ENCODE measurements at places on chromosomes 7 and 10.

- H3K27ac ChIP-seq: no peak overlapping the region
- H3K4me1 ChIP-seq: peaks cover 2% of the 10 kb centered on the region
- peak; percentile 44 for DNase-seq
- H3K27me3 ChIP-seq: peaks cover 30% of the 10 kb centered on the region
Observed at GRCh38 chr7:76262683-76263402, 39.6 kb upstream of the HSPB1 start.

DNA sequence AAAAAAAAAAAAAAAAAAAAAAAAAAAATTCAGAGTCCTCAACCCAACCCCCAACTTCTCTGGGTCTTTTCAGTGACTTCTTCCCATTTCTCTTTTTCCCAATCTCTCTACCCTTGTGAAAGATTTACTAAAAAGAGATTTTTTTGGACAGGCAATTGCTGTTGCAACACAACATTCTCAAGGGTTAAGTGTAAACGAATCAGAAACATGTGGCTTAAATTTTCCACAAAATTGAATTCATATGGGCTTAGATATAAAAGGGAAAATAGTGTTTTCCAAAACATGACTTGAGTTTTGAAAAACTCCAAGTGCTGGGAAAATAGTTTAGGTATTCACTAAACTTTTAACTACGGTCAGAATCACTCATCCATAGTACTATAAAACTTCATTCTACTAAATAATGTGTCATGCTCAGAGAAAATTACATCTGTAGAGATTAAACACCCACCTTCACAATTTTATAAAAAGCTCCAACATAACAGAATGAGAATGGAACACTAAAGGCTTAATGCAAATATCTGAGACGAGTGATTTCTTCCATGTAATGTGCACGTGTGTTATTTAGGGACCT lies 643.1 kb downstream of the PARD3 start:
- H3K4me1 ChIP-seq: peaks cover 12% of the 10 kb centered on the region
- H3K27ac ChIP-seq: no peak overlapping the region
- H3K27me3 ChIP-seq: no peaks in the 10 kb centered on the region
- no peak for DNase-seq

DNA sequence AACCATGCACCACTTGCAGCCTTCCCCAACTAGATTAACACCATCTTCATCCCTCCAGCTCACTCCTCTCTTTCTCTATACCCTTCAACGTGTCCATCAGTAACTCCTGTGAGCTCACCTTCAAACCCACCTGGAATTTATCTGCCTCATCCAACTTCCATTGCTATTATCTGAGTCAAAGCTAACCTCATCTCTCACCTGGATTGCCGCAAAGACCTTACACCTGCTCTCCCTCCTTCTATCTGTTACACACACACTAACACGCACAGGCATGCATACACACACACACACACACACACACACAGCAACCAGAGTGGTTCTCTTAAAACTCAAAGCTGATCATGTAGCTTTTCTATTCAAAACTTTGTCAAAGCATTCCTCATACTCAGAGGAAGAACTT lies 3.8 kb upstream of the TFEC start:
- no peaks in the 10 kb centered on the region for H3K36me3 ChIP-seq
- H3K27ac ChIP-seq: no peak overlapping the region
- DNase-seq: no peak
- no peak overlapping the region for H3K4me3 ChIP-seq
- no peaks in the 10 kb centered on the region for H3K27me3 ChIP-seq

GRCh38 chr10:71270301-71271220 lies 48.5 kb upstream of the SLC29A3 start:
- H3K36me3 ChIP-seq: no peaks in the 10 kb centered on the region
- H3K27ac ChIP-seq: peak overlapping the region; percentile 29
- no peak overlapping the region for H3K4me3 ChIP-seq

GRCh38 chr10:4651404-4652037 lies 174.5 kb upstream of the AKR1E2 start:
- H3K27ac ChIP-seq: no peak overlapping the region
- no peak overlapping the region for H3K4me3 ChIP-seq
- DNase-seq: no peak
- H3K27me3 ChIP-seq: peaks cover 4% of the 10 kb centered on the region

DNA sequence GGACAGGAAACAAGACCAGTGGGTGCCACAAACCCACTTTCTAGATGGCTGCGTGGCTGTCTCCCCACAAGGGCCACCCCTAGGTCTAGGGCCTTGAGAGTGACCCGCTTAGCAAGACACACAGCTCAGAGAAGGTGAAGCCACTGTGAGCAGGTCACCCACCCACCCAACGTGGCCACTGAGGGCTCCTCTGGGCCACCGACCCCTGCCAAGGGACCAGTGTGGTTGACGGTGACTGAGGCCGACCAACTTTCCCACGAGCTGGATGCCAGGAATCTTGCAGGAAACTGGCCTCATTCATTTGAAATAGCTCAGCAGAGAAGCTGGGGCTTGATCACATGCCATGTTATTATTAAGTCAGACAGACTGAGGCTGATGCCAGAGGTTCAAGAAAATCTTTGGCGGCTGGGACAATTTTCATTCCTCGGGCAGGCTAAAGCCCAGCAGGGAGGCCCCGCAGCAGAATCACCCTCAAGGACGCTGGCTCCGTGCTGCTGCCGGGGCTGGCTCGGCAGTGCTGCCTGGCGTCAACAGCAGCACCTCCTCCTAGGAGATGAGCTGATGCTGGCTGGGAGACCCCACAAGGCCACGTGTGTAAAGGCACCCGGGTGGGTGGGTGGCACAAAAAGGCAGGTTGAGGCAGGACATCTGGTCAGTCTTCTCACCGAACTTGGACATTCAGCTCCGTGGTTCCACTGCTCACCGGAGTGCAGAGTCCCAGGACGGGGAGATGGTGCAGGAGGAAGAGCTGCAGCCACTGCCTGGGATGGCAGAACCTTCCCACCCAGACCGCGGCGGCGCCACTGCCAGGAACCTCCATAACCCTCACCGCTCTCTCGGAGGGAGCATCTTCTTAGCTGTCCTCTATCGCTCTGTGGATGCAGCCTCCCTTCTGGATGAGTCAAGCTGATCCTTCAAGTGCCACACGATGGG lies 57.8 kb downstream of the ZRANB1 start:
- no peak for DNase-seq
- no peak overlapping the region for H3K4me3 ChIP-seq
- H3K27ac ChIP-seq: no peak overlapping the region
- no peaks in the 10 kb centered on the region for H3K27me3 ChIP-seq
- no peaks in the 10 kb centered on the region for H3K4me1 ChIP-seq

DNA sequence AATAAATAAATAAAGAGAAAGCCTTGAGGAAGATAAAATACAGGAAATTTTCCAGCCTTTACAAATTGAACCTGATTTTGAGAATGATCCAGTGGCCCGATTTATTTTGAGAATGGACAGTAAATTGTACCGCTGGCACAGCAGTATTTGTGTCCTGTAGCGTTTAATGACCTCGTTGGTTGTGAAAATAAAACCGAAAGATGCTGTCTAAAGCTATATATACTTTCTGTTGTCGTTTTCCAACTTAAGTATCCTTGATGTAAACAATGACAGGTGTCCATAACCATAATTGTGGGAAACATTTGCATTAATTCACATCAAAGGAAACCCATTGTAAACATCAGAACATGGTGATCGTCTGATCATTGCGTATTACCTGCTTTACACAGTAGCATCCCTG lies 38.8 kb downstream of the TBXAS1 start:
- H3K4me1 ChIP-seq: peaks cover 14% of the 10 kb centered on the region
- peaks cover 6% of the 10 kb centered on the region for H3K27me3 ChIP-seq
- H3K36me3 ChIP-seq: peaks cover 5% of the 10 kb centered on the region
- no peak overlapping the region for H3K27ac ChIP-seq

- no peak overlapping the region for H3K4me3 ChIP-seq
- DNase-seq: no peak
- no peaks in the 10 kb centered on the region for H3K36me3 ChIP-seq
- H3K4me1 ChIP-seq: peaks cover 3% of the 10 kb centered on the region
Observed at GRCh38 chr7:140085447-140085846, 22.7 kb upstream of the PARP12 start.

DNA sequence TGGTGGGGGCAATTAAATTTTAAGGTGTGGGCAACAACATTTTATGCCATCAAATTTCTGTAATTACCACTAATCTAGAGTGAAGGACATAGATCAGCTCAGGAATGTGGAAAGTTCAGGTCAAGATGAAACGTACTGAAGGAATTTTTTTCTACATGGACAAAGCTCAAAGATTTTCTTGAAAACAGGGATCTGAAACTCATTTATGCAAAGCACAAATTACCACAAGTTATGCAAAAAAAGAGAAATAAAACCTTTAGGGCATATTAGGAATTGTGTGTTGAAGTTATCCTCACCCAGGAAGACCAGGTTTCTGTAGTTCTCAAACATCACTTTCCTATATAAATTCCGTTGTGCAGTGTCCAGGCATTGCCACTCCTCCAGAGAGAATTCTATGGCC lies 18.9 kb downstream of the ZNF680 start:
- no peak for DNase-seq
- no peaks in the 10 kb centered on the region for H3K27me3 ChIP-seq
- H3K4me1 ChIP-seq: no peaks in the 10 kb centered on the region
- H3K4me3 ChIP-seq: no peak overlapping the region

- H3K36me3 ChIP-seq: peaks cover 2% of the 10 kb centered on the region
- no peak overlapping the region for H3K27ac ChIP-seq
- no peak overlapping the region for H3K4me3 ChIP-seq
- no peak for DNase-seq
Observed at GRCh38 chr7:158030566-158030965, 557.1 kb downstream of the PTPRN2 start.

DNA sequence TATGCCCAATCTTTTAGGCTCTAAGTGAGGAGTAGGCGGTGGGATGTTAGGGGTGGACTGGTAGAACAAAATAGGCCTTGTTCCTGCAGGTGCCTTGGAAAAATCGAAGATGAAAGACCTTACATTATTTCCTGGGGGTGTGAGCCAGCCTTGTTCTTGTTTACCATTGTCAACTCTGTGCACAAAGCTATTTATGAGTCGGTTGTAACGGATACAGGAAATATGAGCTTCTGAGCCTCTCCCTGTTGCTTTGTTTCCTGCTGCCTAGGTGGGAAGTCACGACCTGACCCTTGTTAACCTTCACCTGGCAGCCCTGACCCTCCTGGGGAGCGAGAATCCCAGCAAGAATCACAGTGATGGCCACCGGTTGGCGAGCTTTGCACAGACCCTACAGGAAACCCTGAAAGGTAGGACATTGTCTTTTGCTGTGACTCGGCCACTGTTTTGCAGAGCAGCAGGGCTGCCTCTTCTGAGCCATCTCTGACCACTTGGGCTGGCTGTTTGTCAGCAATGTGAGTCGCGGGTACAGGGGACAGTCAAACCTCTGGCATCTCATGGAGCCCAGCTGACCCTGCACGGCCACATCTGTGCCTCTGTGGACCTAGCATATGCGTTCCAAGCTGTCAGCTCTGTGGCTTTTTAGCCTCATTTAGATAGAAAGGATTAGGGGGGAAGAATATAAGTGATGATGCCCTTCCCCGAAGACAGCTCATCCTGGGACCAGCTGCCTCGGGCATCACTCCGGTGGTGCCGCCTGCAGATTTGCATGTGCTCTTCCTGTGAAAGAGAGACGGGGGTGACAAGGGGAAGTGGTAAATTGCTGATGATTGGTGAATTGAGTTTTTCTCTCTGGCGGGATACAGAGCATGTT lies 102.1 kb upstream of the ANLN start:
- no peak overlapping the region for H3K4me3 ChIP-seq
- DNase-seq: no peak
- no peaks in the 10 kb centered on the region for H3K27me3 ChIP-seq
- peaks cover 12% of the 10 kb centered on the region for H3K36me3 ChIP-seq
- H3K4me1 ChIP-seq: peaks cover 34% of the 10 kb centered on the region

DNA sequence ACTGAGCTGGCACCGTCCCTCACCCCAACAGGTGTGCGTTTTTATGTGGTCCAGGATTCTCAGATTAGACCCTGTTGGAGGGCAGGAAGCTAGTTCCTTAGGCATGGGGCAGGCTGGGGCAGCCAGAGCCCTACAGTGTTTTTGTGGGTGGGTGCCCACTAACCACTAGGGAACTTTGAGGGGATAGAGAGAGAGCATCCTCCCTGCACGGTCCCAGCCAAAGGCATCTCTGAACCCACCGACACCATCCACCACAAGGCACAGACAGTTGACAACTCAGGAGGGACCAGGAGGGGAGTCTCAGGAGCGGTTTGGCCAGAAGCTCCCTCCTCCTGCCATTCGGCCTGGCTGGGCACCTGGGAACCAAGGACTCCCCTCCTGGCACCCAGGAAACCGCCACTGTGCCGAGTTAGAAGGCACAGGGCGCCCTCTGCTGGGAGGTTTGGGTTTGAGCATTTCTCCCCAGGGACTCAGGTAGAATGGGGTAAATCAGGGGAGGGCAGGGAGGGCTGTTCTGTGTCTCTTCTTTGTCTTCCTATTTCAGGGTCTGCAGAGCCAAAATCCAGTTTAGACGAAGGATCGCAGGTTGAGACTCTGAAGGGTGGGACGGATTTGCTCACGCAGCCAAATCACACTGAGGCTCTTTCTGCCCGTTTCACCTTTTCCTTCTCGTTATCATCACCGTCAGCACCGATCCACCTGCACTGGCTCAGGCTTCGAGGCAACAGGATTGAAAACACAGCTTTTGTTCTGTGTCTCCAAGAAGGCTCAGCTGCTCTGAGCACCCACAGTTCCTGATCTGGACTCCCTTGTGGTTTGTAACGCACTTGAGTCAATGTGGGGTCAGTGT lies 84.8 kb upstream of the COL13A1 start:
- no peaks in the 10 kb centered on the region for H3K36me3 ChIP-seq
- peak; percentile 65 for DNase-seq
- no peak overlapping the region for H3K27ac ChIP-seq
- H3K4me3 ChIP-seq: no peak overlapping the region
- peaks cover 24% of the 10 kb centered on the region for H3K27me3 ChIP-seq

GRCh38 chr10:955127-955819 lies 23.8 kb upstream of the LARP4B start:
- H3K27ac ChIP-seq: no peak overlapping the region
- no peak for DNase-seq
- H3K27me3 ChIP-seq: peaks cover 22% of the 10 kb centered on the region
- H3K4me3 ChIP-seq: no peak overlapping the region

- H3K4me3 ChIP-seq: no peak overlapping the region
- H3K27me3 ChIP-seq: no peaks in the 10 kb centered on the region
- no peaks in the 10 kb centered on the region for H3K4me1 ChIP-seq
- DNase-seq: no peak
- peaks cover 1% of the 10 kb centered on the region for H3K36me3 ChIP-seq
- H3K27ac ChIP-seq: no peak overlapping the region
Observed at GRCh38 chr10:2469802-2470201, 597.5 kb upstream of the PFKP start.

- no peaks in the 10 kb centered on the region for H3K27me3 ChIP-seq
- no peaks in the 10 kb centered on the region for H3K36me3 ChIP-seq
- no peak for DNase-seq
- no peak overlapping the region for H3K4me3 ChIP-seq
- no peaks in the 10 kb centered on the region for H3K4me1 ChIP-seq
Observed at GRCh38 chr10:48901319-48901718, 38.3 kb downstream of the LRRC18 start.

DNA sequence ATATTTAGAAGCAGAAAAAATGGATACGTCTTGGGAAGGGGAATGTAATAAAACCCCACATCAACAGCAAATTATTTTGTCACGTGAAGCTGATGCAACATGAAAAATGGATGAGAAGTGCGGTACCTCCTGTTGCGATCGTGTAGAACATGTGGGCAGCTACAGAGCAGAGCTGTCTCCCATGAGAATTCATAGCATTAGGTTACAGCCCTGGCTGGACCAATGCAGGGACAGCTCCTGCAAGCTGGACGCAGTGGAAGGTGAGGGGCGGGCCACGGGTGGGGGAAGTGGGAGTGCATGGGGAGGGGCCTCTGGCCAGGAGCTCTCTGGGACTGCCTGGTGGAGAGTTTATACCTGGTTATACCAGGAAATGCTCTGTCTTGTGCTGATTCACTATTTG lies 120.3 kb downstream of the GATA3 start:
- H3K4me3 ChIP-seq: no peak overlapping the region
- DNase-seq: peak; percentile 11
- no peaks in the 10 kb centered on the region for H3K36me3 ChIP-seq
- peaks cover 61% of the 10 kb centered on the region for H3K27me3 ChIP-seq
- no peak overlapping the region for H3K27ac ChIP-seq

Measured in progenitor cell of endocrine pancreas (in vitro differentiated cells).